ENCODE measurements at places on chromosomes 1 and 21.

DNA sequence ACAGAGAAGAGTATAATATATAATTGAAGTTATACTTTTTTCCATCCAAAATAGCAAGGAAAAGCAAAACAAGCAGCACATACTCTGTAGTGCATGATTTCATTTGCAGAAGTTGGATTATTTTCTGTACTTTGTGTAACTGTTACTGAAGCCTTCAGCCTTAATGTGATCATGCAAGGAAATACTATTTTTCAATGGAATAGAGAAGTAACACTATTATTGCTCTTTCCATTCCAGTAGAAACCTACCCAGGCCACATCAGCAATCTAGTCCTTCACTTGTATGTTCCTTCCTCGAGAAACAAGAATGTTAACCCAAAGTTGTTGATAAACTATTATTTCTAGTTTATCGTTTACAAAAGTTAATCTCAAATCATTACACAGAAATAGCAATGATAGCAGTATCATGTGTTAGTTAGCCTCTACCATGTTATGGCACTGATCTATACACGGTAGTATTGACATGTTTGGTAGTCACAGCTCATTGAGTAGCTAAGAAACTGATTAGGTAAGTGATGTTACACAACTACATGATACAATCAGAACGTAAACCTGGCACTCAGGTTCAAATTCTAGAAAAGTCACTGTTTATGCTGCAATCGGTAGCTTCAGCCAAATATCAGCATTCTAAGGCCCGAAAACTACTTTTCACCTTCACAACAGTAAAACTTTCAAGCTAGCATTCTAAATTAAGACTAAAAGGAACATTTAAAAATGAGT lies 37.6 kb upstream of the CHRM3 start:
- no peak for DNase-seq

GRCh38 chr21:40318371-40318770 lies 451.1 kb downstream of the PCP4 start:
- no peak for DNase-seq

GRCh38 chr1:88291611-88292354 lies 392.3 kb upstream of the PKN2 start:
- no peak for DNase-seq

- DNase-seq, result no peak
Observed at GRCh38 chr1:25460020-25460419, 29.3 kb downstream of the MACO1 start.

DNA sequence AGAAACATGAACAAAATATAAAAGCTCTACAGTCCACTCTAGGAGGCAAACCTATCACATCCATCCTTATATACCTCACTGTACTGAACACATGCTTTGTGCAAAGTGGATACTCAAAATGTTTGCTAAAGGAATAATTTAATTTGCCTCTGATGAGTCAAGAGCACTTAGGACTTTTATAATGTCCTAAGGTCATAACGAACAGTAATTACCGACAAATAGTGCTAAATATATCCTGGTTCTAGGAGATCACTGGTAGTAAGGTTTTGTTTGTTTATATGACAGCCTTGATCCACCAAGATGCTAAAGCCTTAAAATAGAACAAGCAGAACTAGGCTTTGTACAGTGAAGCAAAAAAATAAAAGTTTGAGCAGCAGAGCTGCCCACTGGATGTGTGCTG lies 70.6 kb downstream of the GADD45A start:
- no peak for DNase-seq

GRCh38 chr1:165161130-165161529 lies 195.4 kb downstream of the LMX1A start:
- no peak for DNase-seq

DNA sequence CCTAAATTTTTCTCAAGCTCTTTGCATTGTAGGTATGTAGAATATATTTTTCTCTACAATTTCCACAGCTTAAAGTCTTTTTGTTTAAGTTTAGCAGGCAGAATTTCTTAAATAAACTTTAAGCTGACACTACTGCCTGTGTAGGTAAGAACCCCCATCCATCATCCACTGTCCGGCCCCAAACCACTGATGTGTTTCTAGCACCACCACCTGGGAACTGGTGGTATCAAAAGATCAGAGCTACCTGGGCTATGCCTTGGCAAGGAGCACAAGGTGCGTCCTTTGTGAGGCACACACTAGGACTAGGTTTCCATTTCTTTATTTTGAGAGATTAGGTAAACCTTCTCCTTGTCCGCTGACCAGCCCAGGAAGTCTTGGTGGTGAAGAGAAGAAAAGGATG lies 10.5 kb upstream of the LELP1 start:
- DNase-seq, result no peak

DNA sequence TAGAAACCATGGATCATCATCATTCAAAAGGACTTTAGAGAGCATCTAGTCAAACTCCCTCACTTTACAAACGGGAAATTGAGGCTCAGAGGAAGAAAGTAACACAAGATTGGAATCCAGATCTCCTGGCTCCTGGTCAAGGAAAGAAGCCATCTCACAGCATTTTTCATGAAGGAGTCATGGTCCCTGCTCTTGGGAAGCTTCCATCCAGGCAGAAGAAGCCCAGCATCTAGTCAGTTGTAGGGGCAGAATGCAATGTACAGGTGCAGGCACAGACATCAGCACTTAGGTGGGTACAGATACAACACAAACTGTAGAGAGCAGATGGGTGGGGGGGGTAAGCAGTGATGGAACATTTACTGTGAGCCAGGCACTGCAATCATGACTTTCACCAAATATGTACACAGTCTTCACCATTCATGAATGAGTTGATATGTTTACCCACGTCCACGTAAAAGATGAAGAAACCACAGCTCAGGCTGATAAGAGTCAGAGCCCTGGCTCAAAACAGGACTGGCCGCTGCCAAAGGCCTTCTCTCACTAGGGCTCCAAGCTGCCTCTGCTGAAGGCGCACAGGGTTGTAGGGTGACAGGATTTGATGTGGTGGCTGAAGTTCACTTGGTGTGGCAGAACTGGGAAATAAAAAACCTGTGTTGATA lies 44.0 kb downstream of the OPTC start:
- DNase-seq, result no peak

DNA sequence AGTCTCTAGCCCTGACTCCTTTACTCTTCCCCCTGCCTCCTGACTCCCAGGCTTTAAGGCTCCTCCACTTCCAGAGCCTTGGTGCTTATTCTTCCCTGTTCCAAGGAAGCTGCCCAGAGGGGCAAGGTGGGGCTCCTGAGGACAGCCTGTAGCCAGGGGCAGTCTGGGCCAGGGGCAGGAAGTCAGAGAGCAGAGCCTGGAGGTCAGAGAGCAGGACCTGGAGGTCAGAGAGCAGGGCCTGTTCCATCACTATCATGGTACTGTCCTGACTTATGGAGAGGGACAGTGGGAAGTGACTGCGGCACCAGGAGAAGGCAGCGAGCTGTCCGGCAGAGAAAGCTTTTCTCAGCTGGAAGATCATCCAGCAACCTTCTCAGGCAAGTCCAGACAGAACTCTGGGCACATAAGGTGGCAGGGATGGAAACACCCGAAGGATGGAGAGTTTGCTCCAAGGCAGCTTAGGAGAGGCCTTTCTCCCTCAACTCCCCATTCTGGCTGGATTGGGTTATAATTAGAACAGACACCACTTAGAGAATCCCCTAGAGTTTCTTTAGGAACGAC lies 25.0 kb downstream of the PLXNA2 start:
- no peak for DNase-seq

- DNase-seq, result no peak
Observed at GRCh38 chr1:9607352-9607751, 18.6 kb downstream of the TMEM201 start.

GRCh38 chr1:107976431-107976830 lies 11.5 kb upstream of the VAV3 start:
- DNase-seq, result no peak

DNA sequence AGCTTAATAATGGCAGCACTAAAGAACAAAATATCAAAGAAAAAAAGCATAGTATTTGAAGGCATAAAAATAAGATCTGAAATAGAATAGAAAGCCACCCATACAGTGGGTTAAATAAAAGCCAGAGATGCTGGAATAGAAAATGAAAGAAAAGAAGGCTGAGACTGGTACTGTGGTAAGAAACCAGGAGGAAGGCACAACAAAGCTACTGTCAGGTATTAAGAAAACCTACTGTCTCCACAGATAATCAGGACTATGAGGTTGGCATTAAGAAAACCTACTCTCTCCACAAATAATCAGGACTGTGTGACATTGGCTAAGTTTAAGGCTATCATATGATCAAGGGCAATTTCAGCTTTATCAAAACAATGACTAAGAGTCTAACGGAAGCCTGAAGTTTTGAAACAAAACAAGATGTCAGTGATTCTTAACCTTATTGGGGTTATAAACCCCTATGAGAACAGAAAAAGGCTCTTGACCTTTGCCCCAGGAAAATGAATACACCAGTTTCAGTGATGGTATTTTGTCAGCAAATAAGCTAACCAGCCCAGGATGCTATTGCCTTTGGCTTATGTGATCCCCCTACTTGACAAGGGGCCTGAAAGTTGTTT lies 24.4 kb downstream of the MCOLN2 start:
- no peak for DNase-seq

DNA sequence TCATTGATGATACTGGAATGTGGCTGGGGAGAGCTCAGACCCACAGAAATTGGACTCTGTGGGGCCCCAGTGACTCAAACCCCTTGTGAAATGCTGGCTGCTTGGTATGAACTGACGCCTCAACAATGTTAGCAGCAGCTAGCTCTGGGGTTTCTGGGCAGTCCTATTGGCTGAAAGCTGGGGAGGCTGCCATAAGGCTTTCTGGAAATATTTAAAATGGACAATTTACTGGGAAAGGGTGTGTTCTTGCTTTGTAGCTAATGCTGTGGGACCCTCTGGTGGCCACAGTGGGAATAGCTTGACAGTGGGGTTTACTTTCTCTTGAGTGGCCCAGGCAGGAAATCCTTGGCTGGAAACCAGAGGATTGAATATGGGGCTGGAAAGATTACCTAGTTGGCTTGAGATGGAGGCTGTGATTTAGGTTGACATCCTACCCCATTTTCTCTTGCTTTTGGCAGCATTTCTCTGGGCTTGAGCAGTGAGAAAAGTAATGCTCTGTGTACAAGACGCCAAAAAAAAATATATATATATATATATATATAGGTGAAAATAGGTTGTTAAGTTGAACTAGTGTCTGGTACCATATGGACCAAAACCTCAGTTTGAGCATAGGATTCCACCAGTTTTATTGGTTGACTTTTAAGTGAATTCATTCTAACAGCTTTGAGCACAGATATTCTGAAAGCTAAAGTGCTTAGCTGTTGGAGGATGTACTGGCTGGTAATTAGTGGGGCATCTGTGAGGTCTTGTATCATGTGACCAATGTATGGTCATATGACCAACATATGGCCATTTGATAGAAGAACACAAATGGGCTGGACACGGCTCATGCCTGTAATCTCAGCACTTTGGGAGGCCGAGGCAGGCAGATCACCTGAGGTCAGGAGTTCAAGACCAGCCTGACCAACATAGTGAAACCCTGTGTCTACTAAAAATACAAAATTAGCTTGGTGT lies 8.2 kb upstream of the S100A10 start:
- peak; percentile 66 for DNase-seq

DNA sequence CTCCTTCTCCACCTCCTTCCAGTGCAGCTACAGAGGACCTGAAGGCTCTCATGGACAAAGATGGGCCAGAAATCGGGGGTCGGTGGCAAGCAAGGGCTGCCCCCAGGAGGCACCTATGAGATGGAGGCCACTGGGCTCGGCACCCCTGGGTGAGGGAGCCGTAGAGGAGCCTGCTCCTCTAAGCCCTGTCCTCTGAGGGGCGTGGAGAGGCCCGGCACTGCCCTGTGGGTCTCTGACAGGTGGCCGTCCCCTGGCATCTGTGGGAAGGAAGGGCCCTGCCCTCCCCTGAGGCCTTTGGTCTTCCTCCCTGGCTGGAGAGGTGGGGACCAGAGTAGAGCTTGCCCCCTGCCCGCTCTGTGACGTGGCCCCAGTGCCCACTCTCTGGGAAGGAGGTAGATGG lies 30.9 kb downstream of the PRDM16 start:
- DNase-seq, result no peak

DNA sequence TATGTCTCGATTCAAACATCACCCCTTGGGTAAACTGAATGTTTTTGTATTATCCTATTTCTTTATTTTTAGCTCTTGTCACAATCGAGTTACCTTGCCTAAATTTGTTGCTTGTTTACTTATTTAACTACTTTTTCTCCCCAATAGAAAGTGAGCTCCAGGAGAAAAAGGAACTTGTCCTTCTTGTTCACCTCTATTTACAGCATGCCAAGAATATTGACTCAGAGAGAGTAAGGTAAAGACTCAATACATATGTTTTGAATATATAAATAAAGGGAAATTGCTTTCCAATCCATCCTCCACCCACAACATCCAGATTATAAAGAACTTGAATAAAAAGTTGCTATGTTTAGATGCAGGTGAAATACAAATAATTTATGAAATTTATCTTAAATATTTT lies 107.3 kb upstream of the PDC start:
- no peak for DNase-seq

DNA sequence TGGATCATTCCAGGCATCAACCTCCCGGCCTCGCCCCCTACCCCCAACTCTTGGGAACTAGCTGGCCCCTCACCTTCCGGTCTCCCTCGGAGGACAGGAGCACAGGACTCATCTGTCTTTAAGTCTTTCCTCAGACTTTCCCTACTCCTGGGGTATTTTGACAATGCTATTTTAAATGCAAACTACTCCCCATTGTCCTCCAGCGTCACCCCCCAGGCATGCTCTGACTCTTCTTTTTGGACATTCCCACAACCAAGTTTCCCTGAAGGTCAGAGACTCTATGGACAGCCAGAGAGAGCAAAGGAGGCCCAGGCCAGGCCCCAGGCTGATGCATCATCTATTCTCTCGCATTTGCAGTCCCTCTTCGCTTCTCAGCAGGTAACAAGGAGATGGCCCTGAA lies 424.3 kb downstream of the PCP4 start:
- no peak for DNase-seq

DNA sequence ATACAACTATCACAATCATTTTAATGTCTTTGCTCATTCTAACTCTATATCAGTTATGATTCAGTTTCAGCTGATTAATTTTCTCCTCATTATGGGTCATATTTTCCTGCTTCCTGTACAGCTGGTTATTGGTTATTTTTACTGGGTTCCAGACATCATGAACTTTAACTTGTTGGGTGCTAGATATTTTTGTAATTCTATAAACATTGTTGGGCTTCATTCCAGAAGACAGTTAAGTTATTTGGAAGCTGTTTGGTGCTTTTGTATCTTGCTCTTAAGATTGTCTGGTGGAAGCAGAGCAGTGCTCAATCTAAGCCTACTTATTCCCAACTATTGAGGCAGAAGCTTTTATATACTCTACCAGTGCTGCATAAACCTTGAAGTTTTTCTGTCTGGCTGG lies 34.4 kb upstream of the HFM1 start:
- DNase-seq, result no peak

GRCh38 chr1:116753312-116753711 lies 918 bp upstream of the CD2 start:
- no peak for DNase-seq

GRCh38 chr1:201069636-201070035 lies 42.6 kb downstream of the CACNA1S start:
- no peak for DNase-seq

GRCh38 chr1:77824079-77824478 lies 44.6 kb downstream of the MIGA1 start:
- no peak for DNase-seq

- no peak for DNase-seq
Observed at GRCh38 chr1:109823543-109824348, 60.0 kb upstream of the EPS8L3 start.
